ENCODE measurements at places on chromosomes 7 and 10. TPM values are rescaled to one million over a fixed set of nuclear protein-coding genes. Genes with fewer than 3 reads are reported as not detected.
A peak's percentile ranks its signal among the peaks of the same experiment; 100 is the strongest.

DNA sequence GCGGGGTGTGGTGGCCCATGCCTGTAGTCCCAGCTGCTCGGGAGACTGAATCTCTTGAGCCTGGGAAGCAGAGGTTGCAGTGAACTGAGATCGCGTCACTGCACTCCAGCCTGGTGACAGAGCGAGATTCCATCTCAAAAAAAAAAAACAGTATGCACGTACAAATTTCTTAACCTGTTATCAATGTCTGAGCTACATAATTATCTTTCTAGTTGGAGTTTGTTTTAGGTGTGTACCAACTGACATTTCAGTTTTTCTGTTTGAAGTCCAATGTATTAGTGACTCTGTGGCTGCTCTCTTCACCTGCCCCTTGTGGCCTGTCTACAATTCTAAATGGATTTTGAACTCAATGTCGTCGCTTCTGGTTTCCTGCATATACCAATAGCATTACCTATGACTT is 40.3 kb downstream of the CD36 start:
- no peak for DNase-seq

DNA sequence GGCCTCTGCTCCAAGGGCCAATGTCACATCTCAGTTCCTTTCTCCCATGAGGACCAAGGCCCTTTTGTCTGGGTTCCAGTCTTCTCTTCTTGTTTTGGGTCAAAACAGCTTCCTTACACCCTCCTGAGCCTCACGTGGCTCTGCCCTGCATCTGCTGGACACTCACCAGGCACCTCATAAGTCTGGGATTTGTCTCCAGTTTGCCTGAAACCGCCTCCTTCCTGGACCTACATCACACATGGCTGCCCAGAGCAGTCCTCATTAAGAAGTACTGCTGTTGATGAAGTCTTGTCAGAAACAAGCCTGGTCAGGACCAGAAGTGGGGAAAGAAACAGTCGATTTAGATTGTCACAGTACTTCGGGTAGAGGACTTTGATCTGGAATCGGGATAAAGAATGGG is 173.4 kb upstream of the BMPER start:
- no peak for DNase-seq

GRCh38 chr7:91263384-91264045 is 718 bp upstream of the FZD1 start:
- DNase-seq: no peak

- no peak for DNase-seq
Observed at GRCh38 chr7:83996879-83997278, 197.7 kb downstream of the SEMA3A start.

DNA sequence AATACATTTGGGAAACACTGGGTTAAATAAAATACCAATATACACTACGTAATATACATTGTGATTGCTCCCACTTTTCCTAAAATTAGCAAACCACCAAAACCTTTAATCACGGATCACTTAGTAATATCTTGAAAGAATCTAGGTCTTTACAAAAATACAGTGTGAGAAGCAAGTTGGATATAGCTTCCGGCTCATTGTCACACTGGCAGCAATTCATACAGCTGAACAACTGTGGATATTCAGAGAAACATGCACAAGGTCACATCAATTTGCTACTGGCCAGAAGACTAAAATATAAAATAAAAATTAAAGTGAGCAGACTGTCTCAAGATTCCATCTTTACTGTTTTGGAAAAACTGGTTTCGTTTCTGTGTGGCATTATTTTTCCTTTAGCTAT is 69.1 kb downstream of the ZNF438 start:
- no peak for DNase-seq

- no peak for DNase-seq
Observed at GRCh38 chr10:84392181-84392580, 63.8 kb downstream of the CCSER2 start.

GRCh38 chr7:42972699-42973500 is 40.7 kb downstream of the MRPL32 start:
- DNase-seq: peak; percentile 85

- no peak for DNase-seq
Observed at GRCh38 chr10:81603106-81603620, 271.8 kb upstream of the NRG3 start.

DNA sequence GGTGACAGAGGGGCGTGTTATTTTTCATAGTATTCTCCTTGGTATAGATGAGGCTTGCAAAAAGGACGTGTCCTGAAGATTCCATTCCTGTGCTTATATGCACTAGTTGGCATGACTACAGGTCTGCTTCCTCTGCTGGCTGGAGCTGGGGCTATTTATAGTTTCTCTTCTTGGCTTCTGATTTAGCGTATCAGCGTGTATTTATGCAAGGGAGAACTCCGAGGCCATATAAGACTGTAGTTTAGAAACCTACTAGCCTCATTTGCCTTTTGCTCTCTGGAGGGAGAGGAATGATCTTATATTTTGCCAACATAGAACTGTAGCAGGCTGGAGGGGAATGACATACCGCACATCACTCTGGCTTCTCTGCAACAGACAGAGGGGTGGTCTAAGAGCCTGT is 39.7 kb downstream of the CACNB2 start:
- no peak for DNase-seq

DNA sequence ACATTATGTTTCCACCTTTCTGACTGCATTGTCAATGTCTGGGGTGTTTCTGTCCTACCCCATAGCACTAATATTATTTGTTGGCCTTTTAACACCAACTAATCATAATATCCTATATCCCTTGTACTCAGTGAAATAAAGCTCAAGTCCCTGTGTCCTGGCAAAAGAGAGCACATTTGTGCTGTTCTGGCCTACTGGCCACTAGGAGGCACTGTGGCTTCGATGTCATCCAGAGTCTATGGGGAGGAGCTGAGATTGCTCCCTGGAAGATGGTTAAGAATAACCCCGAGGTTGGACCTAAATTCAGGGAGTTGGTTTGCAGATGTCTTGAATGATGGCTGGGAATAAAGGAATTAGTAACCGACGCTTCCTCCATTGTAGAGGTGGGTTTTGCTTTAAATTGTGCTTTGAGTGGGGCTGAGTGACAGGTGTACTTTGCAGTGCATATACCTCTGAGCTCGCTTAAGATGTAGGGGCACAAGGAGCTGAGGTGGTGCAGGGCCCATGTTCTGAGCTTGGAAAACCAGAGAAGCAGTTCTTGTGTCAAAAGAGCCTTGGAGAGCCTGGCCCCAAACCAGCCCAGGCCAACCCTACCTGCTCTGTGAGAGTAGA is 191.2 kb upstream of the PRSS1 start:
- no peak for DNase-seq

GRCh38 chr7:151629713-151630272 is 110.1 kb upstream of the RHEB start:
- DNase-seq: no peak

DNA sequence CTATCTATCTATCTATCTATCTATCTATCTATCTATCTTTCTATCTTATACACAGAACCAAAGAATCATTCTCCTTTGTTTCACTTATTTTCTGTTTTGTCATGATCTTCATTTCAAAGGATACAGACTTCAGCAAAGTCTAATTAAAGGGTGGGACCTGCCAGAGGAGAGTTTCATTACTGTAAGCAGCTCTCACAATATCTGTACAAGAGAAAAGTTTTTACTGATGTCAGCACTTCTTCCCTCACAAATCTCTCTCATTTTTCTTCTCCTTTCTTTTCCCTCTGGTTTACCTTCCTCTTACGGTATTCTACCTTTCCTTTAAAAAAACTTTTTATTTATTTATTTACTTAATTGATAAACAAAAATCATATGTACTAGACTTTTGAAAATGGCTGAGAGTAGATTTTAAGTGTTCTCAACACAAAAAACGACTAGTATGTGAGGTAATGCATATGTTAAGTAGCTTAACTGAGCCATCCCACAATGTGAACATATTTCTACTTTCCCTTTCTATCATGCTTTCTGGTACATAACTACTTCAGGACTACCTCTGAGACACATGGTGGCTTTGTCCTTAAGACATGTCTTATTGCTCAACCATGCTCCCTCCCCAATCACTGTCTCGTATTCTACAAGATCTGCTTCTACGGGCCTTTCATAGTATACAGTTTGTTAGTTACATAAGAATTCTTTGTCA is 699.3 kb downstream of the PHTF2 start:
- no peak for DNase-seq

DNA sequence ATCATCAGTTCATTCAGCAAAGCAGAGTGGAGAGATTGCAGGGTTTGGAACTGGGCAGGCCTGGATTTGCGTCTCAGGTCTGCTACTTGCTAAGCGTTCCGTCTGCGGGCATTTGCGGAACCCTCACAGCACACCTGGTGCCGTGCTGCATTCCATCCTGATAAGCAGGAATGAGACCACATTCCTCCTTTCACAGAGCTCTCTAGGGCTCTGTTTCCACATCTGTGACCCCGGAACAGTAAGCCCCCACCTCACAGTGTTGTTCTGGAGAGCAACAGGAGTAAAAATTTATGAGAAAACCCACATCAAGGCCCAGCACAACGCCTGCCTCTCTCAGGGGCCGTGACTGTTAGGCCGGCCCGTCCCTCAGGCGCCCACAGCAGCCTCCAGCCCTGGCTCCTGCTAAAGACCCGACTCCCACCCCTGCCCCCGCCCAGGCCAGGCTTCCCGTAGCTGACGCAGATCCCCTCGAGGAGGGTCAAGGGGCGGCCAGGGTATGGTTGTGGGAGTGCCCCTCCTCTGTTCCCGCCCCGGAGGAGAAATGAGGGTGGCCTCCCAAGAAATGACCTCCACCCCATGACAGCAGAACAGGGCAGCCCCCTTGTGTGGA is 128.9 kb downstream of the RGS10 start:
- no peak for DNase-seq

DNA sequence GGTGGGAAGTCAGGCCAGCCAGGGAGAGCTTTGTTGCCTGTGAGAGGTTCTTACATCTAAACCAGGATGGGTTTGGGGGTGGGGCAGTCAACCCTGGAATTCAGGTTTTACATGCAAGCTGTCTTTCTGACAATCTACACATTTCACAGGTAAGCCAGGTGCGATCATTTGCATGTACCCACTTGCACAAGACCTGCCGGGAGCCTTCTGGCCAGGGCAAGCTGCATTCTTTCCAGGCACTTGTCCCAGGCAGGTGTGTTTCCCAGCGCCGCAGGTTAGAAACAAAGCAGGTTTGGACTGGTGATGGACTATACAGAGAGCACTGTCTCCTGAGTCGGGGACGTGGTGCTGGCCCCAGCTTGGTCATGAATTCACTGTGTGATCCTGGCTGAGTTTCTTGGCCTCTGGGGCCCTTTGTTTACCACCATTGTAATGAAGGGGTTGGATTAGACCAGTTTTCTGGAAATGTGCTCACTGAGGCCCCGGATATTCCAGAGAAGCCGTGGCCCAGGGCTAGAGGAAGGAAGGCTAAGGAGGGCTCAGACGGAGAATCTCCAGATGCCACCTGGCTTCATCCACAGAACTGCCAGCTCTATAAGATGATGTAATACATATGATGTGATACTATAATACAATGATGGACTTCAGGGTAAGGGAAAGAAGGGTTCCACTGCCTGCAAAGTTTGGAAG is 205.2 kb upstream of the SVIL start:
- no peak for DNase-seq

- DNase-seq: peak; percentile 54
Observed at GRCh38 chr7:127708788-127709187, 56.8 kb downstream of the SND1 start.

DNA sequence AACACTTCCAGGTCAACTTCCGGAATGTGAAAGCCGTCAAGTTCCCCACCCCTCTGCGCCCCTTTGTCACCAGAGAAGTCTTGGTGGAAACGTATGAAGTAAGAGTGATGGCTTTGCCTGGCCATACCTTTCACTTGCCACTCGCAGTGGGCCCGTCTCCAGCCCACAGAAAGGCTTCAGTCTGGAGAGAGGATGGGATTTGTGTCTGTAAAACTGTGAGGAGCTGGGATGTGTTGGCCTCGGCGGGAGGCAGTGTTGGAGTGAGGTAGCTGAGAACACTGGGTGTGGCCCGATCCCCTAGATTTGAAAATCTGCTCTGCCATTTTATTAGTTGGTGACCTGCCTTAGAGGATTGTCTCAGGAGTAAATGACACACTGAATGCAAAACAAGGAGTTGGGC is 6.4 kb downstream of the ADCK2 start:
- no peak for DNase-seq

DNA sequence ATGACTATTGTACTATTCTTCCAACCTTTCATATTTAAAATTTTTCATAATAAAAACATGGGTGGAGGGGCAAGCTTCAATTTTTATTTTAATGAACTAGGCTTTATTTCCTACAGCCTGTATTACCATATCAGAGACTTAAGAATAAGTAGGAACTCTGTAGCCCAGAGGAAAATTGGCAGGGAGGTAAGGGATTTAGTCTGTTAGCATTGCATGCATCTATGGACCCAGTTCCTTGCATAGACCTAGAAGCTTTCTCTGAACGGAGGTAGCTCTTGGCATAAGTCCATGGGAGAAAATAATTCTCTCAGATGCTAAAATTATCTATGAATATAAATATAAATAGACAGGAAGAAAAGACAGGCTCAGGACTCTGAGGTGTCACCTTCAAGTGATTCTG is 31.4 kb upstream of the CCDC6 start:
- DNase-seq: no peak

- DNase-seq: no peak
Observed at GRCh38 chr10:113754768-113755167, 3.3 kb downstream of the PLEKHS1 start.

DNA sequence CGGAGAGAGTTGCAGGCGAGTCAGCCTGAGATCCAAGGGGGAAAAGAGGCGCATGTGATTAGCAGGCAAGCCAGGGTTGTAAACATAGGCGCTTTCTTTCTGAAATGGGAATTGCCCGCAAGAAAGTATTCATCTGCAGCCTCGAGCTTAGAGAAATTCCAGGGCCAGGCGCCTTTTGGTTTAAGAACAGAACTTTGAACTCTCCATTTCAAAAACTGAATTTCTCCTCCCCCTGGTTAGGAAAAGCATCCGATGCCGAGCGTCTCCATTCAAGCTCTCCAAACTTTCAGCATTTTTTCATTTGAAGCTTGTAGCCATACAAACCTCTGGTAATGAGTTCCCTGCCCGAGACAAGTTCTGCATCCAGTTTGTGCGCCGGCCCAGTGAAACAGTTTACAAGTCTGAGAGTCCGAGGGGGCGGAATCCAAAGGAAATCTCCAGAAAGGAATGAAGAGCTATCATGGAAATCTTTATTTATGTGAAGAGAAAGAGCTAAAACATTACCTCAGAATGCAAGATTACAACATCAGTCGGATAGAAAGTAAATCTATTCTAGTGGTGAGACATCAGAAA is 69.9 kb downstream of the FAM204A start:
- DNase-seq: no peak

DNA sequence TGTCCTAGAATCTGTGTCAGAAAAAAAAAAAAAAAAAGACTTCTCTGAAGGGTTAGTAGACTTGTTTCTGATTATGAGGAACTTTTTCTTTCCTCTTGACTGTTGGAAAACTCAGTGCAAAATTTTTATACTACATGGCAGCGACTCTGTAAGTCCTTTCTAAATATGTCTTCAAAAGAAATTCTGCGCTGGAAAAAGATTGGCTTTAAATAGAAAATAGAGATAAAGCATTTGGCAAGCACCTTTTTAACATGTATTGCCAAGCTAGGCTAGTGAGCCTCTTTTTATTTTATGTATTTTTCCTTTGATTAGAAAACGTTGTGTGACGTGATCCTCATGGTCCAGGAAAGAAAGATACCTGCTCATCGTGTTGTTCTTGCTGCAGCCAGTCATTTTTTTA is 17.9 kb downstream of the KLHL7 start:
- no peak for DNase-seq

The SFRP4 gene
- 0.04 TPM for total RNA-seq

The MYOZ1 gene
- not detected for total RNA-seq

The UNCX gene
- total RNA-seq: not detected

The FOXI2 gene
- not detected for total RNA-seq

The HOXA3 gene
- total RNA-seq: 0.66 TPM

The BLNK gene
- not detected for total RNA-seq

All from pulmonary artery endothelial cell (primary cell).